A549 treated with GW870086 at 1 μM for 4 hours (cell line): ENCODE measurements at places on chromosomes 5 and 9. TPM values are rescaled to one million over a fixed set of nuclear protein-coding genes. Genes with fewer than 3 reads are reported as not detected.

FBXL7 gene
- 1.3 to 1.8 TPM (median 1.5 TPM) in 5 replicates for total RNA-seq

IL9 gene
- total RNA-seq, result not detected in 5 replicates

SPARC gene
- total RNA-seq, result 12.5 to 24.4 TPM (median 17.0 TPM) in 5 replicates

KIF4B gene
- total RNA-seq, result 0.06 TPM in 1 of 5 replicates, not detected in the others

ABCA2 gene
- total RNA-seq, result 21.4 to 27.7 TPM (median 25.4 TPM) in 5 replicates

GBA2 gene
- 27.0 to 37.9 TPM (median 37.4 TPM) in 5 replicates for total RNA-seq

EIF4EBP3 gene
- 1.1 to 3.0 TPM (median 2.1 TPM) in 5 replicates for total RNA-seq

TLX3 gene
- total RNA-seq, result not detected in 5 replicates

SPRY4 gene
- 6.8 to 10.0 TPM (median 9.2 TPM) in 5 replicates for total RNA-seq

NACC2 gene
- total RNA-seq, result 27.5 to 38.0 TPM (median 35.5 TPM) in 5 replicates
